Effector CD8-positive, alpha-beta T cell (primary cell): ENCODE measurements at places on chromosomes 6 and 20.

GRCh38 chr6:129818251-129818650 is 42.9 kb downstream of the TMEM244 start:
- DNase-seq, result no peak

DNA sequence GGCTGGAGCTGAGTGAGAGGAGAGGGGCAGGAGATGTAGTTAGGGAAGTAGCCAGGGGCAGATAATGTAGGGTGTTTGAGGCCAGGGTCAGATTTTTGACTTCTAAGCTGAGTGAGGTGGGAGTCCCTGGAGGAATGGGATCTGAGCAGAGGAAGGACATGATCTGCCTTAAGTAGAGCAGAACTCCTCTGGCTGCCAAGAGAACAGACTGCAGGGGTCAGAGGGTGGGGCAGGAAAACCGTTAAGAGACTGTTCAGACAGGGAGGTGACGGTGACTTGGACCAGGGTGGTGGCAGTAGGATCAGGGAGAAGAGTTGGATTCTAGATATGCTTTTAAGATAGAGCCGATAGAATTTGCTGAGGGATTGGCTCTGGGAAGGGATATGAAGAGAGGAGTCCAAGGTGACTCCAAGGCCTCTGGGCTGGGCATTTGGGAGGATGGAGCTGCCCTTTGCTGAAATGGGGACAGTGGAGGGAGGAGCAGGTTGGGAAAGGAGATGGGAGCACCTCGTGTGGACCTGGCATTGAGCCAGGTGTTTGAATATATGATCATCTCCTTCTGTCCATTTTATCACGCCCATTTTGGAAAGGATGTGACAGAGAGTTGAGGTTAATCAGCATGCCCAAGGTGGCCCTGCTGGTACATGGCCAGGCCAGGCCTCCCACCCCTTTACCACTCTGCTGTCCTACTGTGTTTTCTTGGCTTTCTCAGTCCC is 18.8 kb downstream of the EYA2 start:
- no peak for DNase-seq

GRCh38 chr6:83169511-83169910 is 23.6 kb downstream of the PGM3 start:
- DNase-seq, result no peak

GRCh38 chr20:15654208-15654649 is 919.0 kb downstream of the KIF16B start:
- no peak for DNase-seq

DNA sequence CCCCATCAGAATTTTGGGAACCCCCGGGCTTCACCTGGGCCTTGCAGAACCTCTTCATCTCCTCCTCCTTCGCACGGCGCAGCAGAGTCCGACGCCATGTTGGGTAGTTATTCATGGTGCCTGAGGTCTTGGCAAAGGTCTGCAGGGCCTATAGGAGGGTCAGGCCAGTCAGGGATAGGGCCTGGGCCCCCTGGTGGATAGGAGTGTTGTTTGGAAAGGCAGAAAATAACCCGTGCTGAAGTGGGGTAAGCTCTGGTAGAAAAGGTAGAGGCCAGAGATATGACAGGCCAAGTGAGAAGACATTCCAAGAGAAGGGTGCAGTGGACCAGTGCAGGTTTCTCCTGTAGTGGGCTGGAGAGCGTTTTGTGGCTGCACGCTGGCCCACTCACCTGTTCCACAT is 4.9 kb downstream of the SMPD2 start:
- no peak for DNase-seq

DNA sequence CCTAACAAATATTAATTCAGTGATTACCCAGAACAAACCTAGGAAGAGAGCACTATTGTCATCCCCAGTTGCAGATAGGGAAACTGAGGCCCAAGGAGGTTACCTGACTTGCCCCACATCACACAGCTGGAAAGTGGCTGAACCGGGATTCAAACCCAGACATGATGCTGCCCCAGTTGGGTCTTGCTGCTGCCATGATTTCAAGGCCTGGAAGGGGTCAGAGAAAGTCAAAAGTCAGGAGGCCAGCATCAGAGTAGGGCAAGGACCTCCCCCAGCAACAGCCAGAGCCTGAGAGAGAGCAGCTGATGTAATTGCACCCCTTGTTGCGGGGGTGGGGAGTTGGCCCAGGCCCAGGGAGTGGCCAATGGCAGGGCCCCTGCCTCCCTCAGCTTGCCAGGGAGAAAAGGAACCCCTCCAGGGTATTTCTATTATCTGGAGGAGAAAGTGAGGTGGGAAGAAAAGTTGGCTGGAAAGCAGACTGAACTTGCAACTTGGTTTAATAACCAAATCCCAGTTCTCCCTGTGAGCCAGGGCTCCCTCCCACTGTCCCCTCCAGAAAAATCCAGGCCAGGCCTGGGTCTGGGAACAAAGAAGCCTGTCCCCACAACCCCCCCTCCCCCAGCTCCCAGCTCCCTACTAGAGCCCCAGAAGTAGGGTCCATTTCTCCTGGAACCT is 83.6 kb downstream of the MRPL14 start:
- DNase-seq, result no peak
